Stimulated activated naive CD8-positive, alpha-beta T cell treated with anti-CD3 and anti-CD28 coated beads, Interleukin-15, Interleukin-2, amounts not matched to agents 100 U/mL and 50 U/mL, for 24 hours (primary cell): ENCODE measurements at places on chromosomes 1 and 21.

DNA sequence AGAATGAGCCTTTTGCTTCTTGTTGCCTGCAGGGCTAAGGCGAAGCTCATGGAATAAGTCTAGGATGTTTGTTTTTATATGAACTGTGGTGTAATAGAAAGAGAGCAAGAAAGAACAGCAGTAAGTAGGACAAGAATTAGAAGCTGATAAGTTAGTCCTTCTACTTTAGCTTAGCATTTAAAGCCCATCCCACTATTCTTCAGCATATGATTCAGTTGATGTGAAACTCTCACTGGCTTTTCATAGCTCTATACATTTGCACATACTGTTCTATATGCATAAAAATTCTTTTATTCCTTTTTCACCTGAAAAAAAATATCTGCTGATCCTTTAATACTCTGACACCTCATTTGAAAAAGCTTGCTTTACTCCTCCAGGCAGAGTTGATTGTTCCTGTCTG lies 712.0 kb downstream of the USP25 start:
- DNase-seq = no peak

GRCh38 chr1:74470251-74470650 lies 42.2 kb downstream of the LRRC53 start:
- no peak for DNase-seq

DNA sequence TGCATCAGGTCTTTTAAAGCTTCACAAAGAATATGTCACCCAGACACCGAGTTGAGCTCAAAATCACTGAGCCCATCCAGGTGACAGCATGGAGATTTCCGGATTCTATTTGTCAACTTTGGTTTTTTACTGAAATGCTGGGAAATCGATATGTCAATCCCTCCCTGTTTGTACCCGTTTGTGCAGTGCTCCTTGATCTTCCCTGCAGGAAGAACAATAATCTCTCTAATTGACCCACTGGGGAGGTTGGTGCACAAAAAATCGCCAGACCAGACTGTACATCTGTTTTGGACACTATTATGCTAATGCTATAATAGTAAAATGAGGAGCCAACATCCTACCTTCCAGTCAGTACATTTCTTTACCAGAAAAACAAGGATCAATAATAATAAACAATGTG lies 1.8 kb downstream of the BARHL2 start:
- DNase-seq = no peak

GRCh38 chr1:214154596-214155292 lies 126.2 kb upstream of the SMYD2 start:
- no peak for DNase-seq

GRCh38 chr1:107184888-107185287 lies 44.0 kb downstream of the NTNG1 start:
- no peak for DNase-seq

- DNase-seq = no peak
Measured at GRCh38 chr1:32903991-32904785, 3.0 kb upstream of the TMEM54 start.

- DNase-seq = no peak
Measured at GRCh38 chr1:152148981-152149380, 10.0 kb downstream of the RPTN start.

- no peak for DNase-seq
Measured at GRCh38 chr1:184194236-184194635, 142.7 kb downstream of the TSEN15 start.

DNA sequence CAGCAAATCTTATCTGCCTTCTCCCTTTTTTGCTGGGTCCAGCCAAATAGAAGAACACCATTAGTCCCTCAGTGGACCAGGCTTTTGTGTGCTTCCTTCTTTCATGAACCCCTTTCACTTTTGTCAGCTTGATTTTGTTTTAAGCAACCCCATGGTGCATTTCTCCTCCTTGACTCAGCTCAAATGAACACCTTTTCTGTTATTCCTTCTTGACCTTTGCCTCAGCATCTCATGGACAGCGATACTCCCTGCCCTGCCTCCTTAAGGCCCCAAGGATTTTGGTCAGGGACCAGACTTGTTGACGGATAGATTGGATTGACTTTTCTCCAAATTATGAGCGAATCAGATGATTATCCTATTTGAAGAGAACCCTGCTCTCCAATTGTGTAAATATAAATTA lies 356.6 kb upstream of the USP24 start:
- DNase-seq = no peak

- no peak for DNase-seq
Measured at GRCh38 chr1:171460018-171460620, 25.2 kb upstream of the PRRC2C start.

GRCh38 chr1:86537928-86538695 lies 8.8 kb upstream of the CLCA4 start:
- no peak for DNase-seq

DNA sequence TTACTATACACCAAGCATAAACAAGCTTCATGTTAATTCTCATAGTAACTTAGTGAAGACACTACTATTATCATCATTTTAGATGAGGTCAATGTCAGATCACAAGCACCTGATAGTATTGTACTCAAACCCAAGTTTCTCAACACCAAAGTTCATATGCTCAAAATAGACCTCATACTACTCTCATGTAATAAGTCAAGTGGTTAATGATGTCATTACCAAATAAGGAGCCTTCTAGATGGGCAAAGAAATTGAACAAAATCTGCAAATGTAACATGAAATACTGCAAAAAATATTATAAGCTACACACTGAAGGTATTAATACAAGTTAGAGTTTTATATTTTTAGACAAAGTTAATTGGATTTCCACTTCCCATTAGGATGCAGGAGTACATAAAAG lies 144.0 kb upstream of the CHRM3 start:
- DNase-seq = no peak

GRCh38 chr1:55689800-55690199 lies 474.6 kb upstream of the USP24 start:
- no peak for DNase-seq

- no peak for DNase-seq
Measured at GRCh38 chr21:43853851-43854772, 10.9 kb upstream of the AGPAT3 start.

GRCh38 chr1:81254560-81254959 lies 546.2 kb upstream of the ADGRL2 start:
- no peak for DNase-seq

DNA sequence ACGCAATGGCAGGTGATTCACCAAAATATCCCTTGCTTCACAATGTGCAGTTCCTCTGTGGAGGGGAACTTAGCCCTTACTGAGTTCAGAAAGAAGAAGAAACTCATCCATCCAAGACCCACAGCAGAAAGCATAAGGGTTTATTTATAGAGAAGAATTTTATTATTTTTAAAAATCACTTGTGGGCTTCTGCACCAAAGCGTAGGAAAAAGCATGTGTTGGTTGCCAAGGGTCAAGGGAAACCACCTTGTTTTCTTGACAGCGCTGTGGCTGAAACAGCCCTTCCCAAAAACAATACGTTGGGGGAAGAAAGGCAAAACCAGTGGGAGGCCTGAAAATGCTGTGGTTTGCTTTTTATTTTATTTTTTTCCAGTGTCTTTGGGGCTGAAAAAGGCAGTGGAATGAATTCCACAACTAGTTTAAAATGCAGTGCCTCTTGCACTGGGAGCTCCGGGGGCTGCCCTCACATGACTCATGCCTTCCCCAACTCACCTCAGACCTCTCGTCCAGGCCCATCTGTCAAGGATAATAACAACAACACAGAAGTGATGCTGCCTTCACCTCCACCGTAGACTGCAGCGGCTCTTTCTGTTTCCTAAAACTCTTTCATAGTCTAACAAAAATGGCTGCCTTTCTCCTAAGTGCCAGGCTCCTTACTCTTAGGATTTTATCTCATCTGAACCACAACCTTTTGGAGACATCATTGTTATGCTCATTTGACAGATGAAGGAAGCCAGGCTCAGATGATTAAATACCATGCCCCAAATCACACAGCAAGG lies 224.2 kb upstream of the JUN start:
- DNase-seq = peak; percentile 53

GRCh38 chr1:101165532-101165931 lies 71.3 kb upstream of the S1PR1 start:
- no peak for DNase-seq

- DNase-seq = no peak
Measured at GRCh38 chr1:11397151-11397901, 81.6 kb upstream of the DISP3 start.

DNA sequence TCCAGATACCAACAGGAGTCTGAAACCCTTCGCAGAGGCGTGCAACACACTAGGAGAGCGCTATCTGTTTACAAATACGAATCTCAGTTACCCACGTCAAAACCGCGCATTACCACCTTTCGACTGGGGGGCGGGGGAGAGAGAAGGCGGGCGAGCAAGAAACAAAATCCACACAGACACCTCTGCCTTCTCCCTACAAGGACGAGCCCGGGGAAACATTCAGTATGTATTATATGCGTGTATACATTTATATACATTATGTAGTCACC lies 722 bp downstream of the TUT4 start:
- DNase-seq = peak; percentile 70

DNA sequence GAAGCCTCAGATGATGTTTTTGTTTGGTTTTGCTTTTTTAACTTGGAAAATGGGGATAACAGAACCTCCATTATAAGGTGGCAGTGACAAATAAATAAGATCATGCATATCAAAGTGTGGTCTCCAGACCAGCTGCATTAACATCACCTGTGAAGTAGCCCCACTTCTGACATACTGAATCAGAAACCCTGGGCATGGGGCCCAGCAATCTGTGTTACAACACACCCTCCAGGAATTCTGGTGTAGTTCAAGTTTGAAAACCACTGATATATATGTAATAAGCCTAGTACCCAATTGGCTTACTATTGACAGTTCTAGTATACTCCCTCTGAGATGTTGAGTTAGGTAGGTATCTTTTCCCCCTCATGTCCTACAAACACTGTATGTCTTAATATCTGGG lies 24.1 kb upstream of the RNF19B start:
- DNase-seq = no peak

- no peak for DNase-seq
Measured at GRCh38 chr1:225250432-225250831, 177.4 kb downstream of the LBR start.

GRCh38 chr1:228101614-228101993 lies 1.5 kb downstream of the C1orf35 start:
- peak; percentile 22 for DNase-seq

DNA sequence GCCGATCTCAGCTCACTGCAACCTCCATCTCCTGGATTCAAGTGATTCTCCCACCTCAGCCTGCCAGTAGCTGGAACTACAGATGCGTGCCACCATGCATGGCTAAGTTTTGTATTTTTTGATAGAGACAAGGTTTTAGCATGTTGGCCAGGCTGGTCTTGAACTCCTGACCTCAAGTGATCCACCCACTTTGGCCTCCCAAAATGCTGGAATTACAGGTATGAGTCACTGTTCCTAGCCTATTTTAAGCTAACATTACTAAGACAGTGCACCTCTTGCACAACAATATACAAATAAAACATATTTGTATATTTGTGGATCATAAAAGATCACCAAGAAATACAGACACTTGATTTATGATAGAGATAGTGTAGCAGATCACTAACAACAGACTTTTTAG lies 139.1 kb downstream of the DUSP10 start:
- DNase-seq = no peak

- DNase-seq = no peak
Measured at GRCh38 chr1:238248356-238248755, 357.6 kb upstream of the ZP4 start.

DNA sequence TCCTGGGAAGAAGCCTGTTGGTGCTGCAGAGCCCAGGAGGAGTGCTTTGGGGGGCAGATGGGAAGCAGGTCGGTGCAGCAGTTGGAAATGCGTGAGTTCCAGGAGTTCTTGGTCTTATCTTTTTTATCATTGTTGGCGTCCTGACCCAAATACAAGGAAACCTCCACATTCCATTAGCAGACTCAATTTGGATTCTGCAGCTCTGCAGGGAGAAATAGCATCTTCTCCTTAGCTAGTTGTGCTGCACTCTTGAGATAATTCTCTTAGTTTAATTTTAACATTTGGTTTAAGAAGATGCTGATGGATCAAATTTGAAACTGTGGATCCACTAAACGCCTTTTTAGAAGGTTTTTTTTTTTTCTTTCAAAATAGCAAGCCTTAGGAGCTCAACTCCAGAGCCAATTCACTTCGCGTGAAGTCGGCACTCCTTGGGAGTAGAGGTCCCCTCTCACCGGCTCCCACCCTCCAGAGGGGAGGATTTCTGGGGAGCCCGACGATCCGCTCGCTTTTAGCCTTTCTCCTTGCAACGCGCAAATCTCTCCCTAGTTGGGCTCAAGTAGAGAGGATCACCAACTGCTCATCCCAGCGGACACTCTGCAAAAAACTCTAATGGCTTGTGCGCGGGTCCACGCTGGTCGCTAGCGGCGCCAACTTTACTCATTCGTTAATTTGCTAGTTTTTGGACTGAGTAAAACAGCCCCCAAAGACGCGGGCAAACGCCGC lies 1.3 kb downstream of the PLD5 start:
- DNase-seq = no peak

DNA sequence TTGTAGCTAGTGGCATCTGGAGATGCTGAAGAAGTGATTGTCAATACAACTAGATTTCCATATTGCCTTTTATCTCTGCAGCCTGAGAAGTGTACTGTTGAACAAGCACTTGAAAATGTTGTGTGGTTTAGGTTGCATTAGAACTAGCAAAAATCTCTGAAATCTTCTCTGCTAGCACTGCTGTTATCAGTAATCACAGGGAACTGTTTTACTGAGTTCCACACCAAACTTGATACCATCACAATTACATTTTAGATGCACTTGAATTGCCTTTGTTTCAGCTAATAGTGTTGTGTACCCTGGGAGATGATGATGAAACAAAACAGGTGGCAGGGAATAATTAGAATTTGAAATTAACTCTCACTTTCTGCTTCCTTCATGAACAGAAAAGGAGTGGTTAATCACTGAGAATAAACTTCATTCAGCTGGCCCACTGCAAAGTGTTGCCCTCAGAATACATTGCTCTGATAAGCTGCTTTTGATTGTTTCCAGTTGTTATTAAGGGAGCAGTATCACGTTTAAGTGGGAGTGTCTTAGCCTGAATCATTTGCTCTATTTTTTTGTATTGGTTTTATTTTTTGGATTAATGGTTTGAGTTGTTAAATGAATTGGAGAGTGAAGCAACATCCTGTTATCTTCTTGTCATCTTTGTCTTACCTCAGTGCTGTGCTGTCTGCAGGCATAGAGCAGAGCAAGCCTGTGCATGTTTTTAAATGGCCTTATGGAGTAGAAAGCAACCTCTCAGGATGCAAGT lies 13.0 kb downstream of the FAM20B start:
- no peak for DNase-seq

GRCh38 chr1:248697907-248698306 lies 4.7 kb downstream of the OR14I1 start:
- DNase-seq = no peak

GRCh38 chr1:109822749-109823542 lies 59.2 kb upstream of the EPS8L3 start:
- no peak for DNase-seq
